ENCODE measurements at places on chromosomes 6 and 20.

DNA sequence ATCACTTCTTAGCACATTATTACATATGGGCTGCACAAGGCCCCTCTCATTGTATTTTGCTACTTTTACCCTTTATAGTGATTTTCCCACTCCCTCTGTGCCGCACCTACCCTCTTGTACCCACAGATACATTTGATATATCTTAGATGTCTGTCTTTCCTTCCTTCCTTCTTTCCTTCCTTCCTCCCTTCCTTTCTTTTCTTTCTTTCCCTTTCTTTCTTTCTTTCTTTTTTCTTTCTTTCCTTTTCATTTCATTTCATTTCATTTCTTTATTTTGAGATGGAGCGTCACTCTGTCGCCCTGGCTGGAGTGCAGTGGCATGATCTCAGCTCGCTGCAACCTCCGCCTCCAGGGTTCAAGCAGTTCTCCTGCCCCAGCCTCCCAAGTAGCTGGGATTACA, 12.2 kb downstream of the POLH start:
- DNase-seq: no peak

GRCh38 chr6:158414851-158415262, 102.6 kb downstream of the TULP4 start:
- DNase-seq: no peak

GRCh38 chr6:34986845-34987246, 97.8 kb downstream of the ANKS1A start:
- DNase-seq: peak; percentile 77

GRCh38 chr6:121497970-121498375, 62.5 kb downstream of the GJA1 start:
- DNase-seq: no peak

GRCh38 chr6:137763886-137764285, 103.2 kb upstream of the TNFAIP3 start:
- DNase-seq: no peak

DNA sequence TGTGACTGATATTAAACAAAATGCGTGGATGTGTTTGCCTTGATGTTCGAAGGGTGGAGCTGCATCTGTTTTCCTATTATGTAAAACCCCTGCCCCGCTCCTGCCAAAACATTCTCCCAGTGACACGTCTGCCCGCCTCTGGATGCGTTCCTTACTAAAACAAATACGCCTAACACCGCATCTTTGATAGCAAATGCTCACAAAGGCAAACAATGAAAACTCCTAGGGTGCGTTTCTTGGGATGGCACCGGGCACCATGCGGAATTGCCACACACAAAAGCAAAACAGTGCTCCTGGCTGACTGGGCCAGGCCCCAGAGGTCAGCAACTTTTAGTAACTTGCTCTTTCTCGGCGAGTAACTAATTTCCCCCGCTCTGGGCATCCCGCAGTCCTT, 9.0 kb upstream of the FOXC1 start:
- no peak for DNase-seq

GRCh38 chr20:21613512-21613911, 92.0 kb upstream of the PAX1 start:
- no peak for DNase-seq

GRCh38 chr6:158910484-158911440, 89.2 kb downstream of the RSPH3 start:
- DNase-seq: peak; percentile 82

GRCh38 chr6:106363401-106364138, 3.1 kb downstream of the CRYBG1 start:
- DNase-seq: no peak

DNA sequence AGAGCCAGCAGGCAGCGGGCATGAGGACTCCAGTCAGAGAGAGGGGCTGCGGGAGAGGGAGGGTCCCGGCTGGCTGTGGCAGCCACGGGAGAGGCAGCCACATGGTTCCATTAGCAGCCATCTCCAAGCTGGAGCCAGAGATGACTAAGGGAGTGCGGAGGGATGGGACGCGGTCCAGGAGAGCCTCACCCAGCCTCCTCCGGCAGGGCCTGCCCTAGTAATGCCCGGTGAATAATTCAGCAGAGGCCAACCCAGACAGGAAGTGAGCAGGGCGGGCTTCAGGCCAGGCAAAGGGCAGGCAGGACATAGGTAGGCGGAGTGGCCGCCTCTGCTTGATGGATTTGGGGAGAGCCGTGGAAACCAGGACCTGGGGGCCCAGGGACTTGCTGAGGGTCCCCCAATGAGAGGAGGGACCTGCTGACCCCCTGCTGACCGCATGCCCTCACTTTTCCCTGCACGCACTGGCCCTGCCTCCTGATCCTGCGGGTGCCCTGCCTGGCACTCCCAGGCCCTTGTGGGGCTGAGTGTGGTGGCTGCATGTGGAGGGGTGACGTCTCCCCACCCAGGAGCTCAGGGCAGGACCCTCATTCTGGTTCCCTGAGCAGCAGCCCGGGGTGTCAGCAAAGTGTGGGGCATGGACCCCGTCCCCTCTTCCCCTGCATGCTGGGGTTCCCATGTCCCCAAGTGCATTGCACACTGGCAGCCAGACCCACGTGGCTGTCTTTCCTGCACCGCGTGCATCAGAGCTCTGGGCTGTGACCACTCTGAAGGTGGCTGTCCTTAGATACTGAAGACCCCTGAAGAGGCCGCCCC, 51.8 kb upstream of the SLCO4A1 start:
- no peak for DNase-seq

- no peak for DNase-seq
Observed at GRCh38 chr6:31610968-31611367, 4.1 kb upstream of the AIF1 start.

- DNase-seq: no peak
Observed at GRCh38 chr20:33790566-33790965, 20.6 kb upstream of the CHMP4B start.

- DNase-seq: no peak
Observed at GRCh38 chr6:42332916-42333315, 115.3 kb upstream of the MRPS10 start.

DNA sequence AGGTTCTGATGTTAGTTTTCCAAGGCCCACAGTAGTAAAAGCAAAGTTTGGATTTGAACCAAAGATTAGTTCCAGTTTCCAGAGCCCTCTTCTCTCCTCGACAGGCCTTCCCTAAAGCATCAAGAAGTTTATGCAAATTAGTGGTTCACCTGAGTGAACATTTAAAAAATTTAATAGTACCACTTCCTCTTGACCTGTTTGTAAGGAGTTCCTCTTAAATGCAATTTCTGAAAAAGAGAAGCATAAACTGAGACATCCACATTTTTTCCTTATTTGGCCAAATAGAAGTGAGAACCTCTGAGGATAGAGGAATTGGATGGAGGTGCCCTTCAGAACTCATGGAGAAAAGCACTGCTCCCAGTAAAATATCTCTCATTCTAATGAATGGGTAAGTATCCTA, 1.2 kb upstream of the DSE start:
- no peak for DNase-seq

- no peak for DNase-seq
Observed at GRCh38 chr6:154923199-154923869, 71.8 kb upstream of the TIAM2 start.

GRCh38 chr6:82208913-82209312, 38.6 kb downstream of the IBTK start:
- DNase-seq: no peak

- DNase-seq: no peak
Observed at GRCh38 chr20:328027-328974, 2.9 kb downstream of the SOX12 start.

DNA sequence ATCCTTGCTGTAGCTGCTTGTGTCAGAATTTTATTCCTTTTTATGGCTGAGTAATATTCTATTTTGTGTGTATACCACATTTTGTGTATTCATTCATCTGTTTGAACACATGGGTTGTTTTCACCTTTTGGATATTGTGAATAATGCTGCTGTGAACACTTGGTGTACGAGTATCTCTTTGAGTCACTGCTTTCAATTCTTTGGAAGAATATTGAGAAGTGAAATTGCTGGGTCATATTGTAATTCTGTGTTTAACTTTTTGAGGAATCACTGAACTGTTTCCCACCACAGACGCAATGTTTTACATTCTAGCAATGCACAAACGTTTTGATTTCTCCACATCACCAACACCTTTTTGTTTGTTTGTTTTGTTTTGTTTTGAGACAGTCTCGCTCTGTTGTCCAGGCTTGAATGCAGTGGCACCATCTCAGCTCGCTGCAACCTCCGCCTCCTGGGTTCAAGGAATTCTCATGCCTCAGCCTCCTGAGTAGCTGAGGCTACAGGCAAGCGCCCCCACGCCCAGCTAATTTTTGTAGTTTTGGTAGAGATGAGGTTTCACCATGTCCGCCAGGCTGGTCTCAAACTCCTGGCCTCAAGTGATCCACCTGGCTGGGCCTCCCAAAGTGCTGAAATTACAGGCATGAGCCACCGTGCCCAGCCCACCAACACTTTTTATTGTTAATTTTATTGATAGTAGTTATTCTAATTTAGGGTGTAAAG, 21.7 kb downstream of the CPXM1 start:
- no peak for DNase-seq

DNA sequence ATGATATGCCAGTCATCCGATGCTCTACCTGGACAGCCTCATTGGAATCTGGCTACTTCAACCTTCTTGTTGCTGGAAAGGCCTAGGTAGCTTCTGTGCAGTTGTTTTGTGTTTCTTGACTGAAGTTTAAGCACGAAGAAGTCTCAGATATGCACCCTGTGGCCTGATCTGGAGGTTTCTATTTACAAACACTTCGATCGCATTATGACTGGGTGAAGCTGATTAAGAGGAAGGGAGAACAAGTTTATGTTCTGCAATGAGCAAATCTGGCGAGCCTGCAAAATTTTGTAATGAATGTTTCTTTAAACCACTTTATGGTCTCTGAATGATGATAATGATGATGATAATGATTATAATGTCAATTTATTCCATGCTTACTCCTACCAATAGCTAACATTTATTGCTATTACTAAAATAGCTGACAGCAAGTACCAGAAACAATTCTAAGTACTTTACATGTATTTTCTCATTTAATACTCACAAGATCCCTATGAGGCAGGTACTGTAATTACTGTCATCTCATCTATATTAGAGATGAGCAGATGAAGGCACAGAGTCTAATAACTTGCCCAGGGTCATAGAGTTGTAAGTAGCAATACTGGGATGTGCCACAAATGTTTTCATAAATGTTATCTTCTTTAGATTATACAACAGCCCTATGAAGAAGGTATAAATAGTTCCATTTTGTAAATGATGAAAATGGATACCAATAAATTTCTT, 126.1 kb upstream of the UST start:
- DNase-seq: no peak

- no peak for DNase-seq
Observed at GRCh38 chr20:37382482-37383120, 36.7 kb downstream of the SRC start.

- no peak for DNase-seq
Observed at GRCh38 chr6:168649209-168649608, 208.2 kb downstream of the SMOC2 start.

DNA sequence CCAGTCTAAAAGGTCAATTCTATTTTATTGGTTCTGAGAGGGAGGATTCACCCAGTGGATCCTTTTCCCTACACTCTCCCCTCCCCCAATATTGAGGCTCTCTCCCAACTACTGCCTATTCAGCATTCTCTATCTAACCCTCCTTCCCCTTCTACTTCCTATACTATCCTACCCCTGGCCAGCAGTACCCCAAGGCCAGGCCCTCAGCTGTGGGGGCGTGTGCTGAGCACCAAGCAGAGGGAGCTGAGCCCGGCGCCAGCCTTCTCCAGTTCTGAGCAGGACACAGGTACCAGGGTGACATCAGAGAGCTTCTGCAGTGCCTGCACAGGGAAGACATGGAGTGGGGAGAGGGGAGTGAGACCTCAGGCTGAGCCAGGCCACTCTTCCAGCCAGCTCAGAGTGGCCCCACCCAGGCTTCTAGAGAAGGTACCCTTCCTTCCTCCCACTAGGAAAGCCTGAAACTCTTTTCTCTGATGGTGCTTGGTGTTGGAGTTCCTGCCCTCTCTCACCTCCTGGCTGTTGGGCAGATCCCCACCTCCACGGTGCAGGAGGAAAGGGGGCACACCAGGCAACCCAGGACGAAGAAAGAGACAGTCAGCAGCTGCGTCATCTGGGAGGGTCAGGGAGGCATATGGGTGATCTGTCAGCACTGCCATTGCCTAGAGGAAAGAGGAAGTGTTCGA, 1.9 kb downstream of the DDAH2 start:
- no peak for DNase-seq

DNA sequence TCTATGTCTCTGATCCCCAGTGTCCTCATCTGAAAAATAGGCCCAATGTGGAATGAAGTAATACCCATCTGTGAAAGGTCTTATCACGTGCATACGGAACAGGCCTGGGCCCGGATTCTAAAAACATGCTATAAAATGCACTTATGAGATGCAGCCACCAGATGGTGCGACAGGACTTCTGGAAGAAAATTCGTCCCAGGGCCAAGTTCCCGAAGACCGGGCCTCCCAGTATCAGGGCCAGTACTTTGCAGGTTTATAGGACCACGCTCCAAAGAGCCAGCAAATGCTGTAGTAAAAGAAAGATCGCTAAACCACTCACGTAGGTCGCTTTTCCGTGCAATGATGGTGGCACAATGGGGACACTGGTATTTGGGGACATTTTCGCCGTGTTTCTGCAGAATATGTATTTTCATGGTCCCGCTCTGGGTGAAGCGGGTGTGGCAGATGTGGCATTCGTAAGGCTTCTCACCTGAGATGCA, 10.6 kb downstream of the CTCFL start:
- DNase-seq: peak; percentile 71

GRCh38 chr6:111254004-111254778, 166.9 kb downstream of the SLC16A10 start:
- DNase-seq: no peak

- DNase-seq: no peak
Observed at GRCh38 chr6:164692772-164693510, 616.5 kb downstream of the C6orf118 start.

GRCh38 chr6:94680669-94681212, 896.6 kb upstream of the MANEA start:
- DNase-seq: no peak

DNA sequence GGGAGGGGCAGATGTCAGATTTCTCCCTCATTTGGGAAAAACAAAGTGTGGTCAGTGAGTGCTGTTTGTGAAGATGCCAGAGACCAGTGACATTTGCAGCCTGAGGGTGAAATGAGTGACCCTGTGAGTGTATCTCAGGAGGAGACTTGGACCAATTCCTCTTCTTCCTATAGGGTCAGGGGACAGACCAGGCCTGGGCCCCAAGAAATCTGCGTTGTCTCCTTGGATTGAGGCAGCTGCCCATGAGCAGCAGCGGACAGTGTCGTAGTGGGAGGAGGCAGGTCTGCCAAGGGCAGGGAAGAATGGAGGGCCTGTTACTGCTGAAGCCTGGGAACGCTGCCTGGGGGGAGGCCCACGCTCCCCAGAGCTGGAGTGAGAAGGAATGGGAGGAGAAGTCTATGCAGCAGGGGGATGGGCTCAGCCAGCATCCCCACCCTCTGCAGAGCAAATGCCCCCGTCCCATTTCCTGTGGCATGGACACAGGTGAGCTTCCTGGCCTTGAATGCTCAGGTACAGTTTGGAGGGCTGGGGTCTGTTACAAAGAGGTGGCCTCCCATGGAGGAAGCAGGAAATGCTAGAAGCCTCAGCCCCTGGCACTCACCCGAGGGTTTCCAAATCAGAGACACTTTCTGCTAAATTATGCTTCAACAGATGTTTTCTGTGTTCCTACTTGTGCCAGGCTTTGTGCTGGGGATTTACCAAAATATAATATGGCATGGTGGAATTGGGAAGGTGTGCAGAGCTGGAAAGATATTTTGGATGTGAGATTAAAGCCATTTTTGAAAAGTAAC, 29.8 kb downstream of the DAAM2 start:
- no peak for DNase-seq

- no peak for DNase-seq
Observed at GRCh38 chr6:167282165-167282564, 8.9 kb upstream of the UNC93A start.

GRCh38 chr6:85240787-85241385, 209.0 kb upstream of the NT5E start:
- no peak for DNase-seq
